GM23248 (cell line): ENCODE measurements at places on chromosomes 4 and X. TPM values are rescaled to one million over a fixed set of nuclear protein-coding genes. Genes with fewer than 3 reads are reported as not detected.

GRCh38 chrX:79466636-79467035 lies 99.5 kb upstream of the ITM2A start:
- H3K27ac ChIP-seq: no peak overlapping the region
- H3K4me1 ChIP-seq: no peaks in the 10 kb centered on the region
- no peak for DNase-seq
- no peaks in the 10 kb centered on the region for H3K27me3 ChIP-seq

The PNMA6A gene
- total RNA-seq: 0.22 and 1.1 TPM in 2 replicates

- no peaks in the 10 kb centered on the region for H3K27me3 ChIP-seq
- no peaks in the 10 kb centered on the region for H3K36me3 ChIP-seq
- DNase-seq: peak; percentile 13
- no peaks in the 10 kb centered on the region for H3K4me1 ChIP-seq
Observed at GRCh38 chrX:3295731-3296130, 50.7 kb downstream of the MXRA5 start.

DNA sequence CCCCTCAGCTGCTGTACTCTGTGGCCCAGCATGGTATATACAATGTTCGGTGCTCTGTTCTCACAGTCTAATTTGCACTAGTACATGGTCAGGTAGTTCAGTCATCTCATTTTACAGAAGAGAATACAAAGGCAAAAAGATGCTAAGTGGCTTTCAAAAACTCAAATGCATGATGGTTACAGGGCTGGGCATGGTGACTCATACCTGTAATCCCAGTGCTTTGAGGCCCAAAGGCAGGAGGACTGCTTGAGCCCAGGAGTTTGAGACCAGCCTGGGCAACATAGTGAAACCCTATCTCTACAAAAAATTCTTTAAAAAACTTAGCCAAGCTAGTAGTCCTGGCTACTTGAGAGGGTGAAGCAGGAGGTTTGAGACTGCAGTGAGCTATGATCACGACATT lies 210.5 kb upstream of the KIT start:
- H3K4me1 ChIP-seq: no peaks in the 10 kb centered on the region
- no peak overlapping the region for H3K27ac ChIP-seq
- no peak overlapping the region for H3K4me3 ChIP-seq
- DNase-seq: peak; percentile 36
- no peaks in the 10 kb centered on the region for H3K36me3 ChIP-seq

GRCh38 chrX:19072372-19072771 lies 49.9 kb downstream of the ADGRG2 start:
- no peaks in the 10 kb centered on the region for H3K36me3 ChIP-seq
- DNase-seq: no peak
- H3K27ac ChIP-seq: no peak overlapping the region
- no peak overlapping the region for H3K4me3 ChIP-seq
- H3K27me3 ChIP-seq: no peaks in the 10 kb centered on the region

GRCh38 chr4:103268746-103269145 lies 70.6 kb upstream of the CENPE start:
- no peaks in the 10 kb centered on the region for H3K27me3 ChIP-seq
- no peaks in the 10 kb centered on the region for H3K36me3 ChIP-seq
- no peaks in the 10 kb centered on the region for H3K4me1 ChIP-seq
- no peak overlapping the region for H3K4me3 ChIP-seq
- H3K27ac ChIP-seq: no peak overlapping the region

DNA sequence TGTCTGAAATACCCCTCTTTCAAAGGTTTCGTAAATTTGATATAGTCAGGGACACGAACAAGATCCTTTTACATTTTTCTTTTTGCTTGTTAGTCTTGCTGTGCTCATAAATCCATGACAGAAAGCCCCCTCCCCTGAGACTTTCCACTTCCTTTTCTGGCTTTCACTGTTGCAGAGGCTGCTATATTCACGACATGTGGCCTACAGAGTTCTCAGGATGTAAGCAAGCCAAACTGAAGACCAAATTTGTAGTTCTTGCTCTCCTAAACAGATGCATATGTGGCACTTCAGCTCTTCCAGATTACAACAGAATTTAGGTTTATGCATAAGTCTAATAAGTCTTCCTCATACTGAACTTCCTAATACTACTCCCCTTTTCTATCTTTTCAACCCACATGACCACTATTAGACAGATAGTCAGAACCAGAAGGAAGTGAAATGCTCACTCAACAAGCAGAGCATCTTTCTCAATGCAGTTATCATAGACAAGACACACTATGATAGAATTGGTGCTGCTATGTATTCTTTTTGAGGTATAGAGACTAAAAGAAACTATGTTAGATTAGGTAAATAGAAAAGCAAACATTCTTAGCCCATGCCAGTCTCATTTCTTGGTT lies 15.0 kb downstream of the BTK start:
- no peak overlapping the region for H3K4me3 ChIP-seq
- H3K36me3 ChIP-seq: no peaks in the 10 kb centered on the region
- H3K27ac ChIP-seq: no peak overlapping the region

DNA sequence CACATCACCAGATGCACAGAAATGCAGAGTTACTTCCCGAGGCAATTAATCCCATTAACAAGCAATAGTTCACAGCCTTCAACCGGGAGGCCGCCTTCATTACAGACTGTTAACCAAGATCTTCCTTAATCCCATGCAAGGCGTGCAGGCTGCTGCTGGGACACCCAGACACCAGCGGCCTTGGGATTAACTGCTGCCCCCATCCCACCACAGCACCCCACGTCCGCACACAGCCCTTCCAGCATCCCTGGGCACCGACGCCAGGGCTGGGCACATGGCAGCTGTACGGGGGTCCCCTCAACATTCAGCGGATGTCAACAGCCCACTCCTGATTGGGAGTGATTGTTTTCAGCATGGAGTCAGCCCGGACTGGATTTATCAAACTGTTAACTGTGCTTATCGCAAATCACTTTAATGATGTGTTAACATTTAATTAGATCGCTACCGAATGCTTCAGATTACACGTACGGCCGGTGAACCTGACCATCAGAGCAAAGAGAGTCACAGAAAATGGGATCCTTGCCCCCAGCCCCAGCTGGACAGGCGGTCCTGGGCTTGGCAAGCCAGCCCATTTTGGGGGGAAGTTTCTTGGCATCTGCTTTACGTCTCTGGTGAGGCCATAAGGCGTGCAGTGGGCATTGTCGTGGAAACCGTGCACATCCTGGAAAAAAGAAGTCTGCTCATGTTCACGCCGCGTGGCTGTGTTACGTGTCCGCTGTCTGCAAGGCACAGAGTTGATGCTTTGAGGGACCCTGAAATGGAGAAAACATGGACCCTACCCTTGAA lies 126.4 kb downstream of the HMX1 start:
- no peaks in the 10 kb centered on the region for H3K4me1 ChIP-seq
- DNase-seq: no peak
- H3K36me3 ChIP-seq: no peaks in the 10 kb centered on the region
- H3K27ac ChIP-seq: no peak overlapping the region

The P2RY4 gene
- total RNA-seq: not detected in 2 replicates

GRCh38 chrX:130118441-130119311 lies 8.4 kb upstream of the ELF4 start:
- no peaks in the 10 kb centered on the region for H3K27me3 ChIP-seq
- peak overlapping the region; percentile 51 for H3K4me3 ChIP-seq
- peak; percentile 70 for DNase-seq
- peaks cover 20% of the 10 kb centered on the region for H3K4me1 ChIP-seq

DNA sequence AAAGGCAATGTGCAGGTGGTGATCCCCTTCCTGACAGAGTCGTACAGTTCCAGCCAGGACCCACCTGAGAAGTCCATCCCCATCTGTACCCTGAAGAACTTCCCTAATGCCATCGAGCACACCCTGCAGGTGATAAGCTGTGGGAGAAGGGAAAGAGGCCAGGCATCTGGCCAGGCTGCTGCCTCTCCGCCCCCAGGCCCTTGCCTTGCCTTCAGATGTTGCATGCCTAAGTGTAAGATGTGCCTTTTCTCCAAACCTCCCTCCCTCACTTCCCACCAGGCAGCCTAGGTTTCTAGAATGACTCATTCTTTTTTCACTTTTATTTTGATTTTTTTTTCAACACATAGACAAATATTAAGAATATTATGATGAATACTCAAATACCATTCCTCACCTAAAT lies 12.2 kb upstream of the CDK16 start:
- no peak overlapping the region for H3K4me3 ChIP-seq
- H3K4me1 ChIP-seq: no peaks in the 10 kb centered on the region
- H3K27me3 ChIP-seq: no peaks in the 10 kb centered on the region
- peak; percentile 69 for DNase-seq
